Right renal pelvis (tissue), 4 donors: ENCODE measurements at places on chromosomes 3 and 15.
A peak's percentile ranks its signal among the peaks of the same experiment; 100 is the strongest.

DNA sequence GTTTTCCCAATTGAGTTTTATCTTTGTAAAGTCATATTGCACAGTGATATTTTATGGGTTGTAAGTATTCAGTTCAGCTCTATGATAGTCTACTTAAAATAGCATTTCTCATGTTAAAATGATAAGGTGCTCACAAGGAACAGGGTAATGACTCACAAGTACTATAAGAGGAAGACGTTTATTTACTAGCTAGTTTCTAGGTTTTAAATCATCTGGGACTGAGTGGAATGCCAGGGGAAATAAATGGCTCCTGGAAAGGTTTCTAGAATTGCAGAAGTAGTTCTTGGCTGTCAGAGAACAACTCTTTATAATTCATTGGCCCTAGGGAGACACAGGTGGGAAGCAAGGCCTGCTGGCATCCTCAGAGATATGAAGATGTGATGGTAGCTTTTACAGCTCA, 112.8 kb downstream of the CHDH start:
- DNase-seq: no peak

- DNase-seq: no peak
Measured at GRCh38 chr15:71997691-71998090, 120.3 kb downstream of the MYO9A start.

GRCh38 chr15:38518084-38518483, 46.5 kb downstream of the RASGRP1 start:
- no peak for DNase-seq

- no peak for DNase-seq
Measured at GRCh38 chr3:3906171-3906570, 106.9 kb downstream of the LRRN1 start.

DNA sequence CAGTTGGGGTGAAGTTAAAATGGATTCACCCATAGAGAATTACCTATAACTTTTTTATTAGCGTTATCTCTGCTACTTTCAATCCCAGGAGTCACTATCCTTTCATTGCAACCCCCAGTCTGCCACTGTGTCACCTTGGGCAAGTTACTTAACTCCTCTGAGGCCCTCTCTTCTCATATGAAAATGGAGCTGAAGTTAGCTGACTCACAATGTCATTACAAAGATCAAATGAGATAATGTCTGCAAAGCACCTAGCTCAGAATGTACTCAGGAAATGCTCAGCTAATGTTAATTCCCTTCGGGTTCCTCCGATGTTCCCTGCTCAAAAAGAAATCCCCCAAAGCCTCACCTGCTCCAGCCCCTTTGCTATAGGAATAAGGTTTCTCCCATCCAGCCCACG, 50.0 kb downstream of the TRIM42 start:
- no peak for DNase-seq

DNA sequence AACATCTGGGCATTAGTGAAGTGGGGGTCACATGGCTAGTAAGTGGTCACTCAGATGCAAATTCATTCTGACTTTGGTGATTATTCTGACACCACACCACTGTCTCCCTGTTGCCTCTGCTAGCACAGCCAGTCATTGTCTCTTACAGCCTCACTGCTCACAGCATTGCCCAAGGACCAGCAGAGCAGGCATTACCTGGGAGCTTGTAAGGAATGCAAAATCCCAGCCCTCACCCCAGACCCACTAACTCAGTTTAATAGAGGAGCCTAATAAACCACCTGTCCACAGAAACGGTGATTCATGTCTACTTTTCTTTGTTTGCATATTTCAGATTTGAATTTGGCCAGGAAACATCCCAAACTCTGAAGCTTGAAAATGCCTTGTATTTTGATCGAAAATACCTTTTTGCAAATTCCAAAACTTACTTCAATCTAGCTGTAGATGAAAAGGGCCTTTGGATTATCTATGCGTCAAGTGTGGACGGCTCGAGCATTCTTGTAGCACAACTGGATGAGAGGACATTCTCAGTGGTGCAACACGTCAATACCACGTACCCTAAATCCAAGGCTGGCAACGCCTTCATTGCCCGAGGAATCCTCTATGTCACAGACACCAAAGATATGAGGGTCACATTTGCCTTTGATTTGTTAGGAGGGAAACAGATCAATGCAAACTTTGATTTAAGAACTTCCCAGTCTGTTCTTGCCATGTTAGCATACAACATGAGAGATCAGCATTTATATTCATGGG, 62.7 kb downstream of the GLDN start:
- DNase-seq: no peak

GRCh38 chr15:65115542-65115941, 542 bp upstream of the UBAP1L start:
- DNase-seq: no peak

DNA sequence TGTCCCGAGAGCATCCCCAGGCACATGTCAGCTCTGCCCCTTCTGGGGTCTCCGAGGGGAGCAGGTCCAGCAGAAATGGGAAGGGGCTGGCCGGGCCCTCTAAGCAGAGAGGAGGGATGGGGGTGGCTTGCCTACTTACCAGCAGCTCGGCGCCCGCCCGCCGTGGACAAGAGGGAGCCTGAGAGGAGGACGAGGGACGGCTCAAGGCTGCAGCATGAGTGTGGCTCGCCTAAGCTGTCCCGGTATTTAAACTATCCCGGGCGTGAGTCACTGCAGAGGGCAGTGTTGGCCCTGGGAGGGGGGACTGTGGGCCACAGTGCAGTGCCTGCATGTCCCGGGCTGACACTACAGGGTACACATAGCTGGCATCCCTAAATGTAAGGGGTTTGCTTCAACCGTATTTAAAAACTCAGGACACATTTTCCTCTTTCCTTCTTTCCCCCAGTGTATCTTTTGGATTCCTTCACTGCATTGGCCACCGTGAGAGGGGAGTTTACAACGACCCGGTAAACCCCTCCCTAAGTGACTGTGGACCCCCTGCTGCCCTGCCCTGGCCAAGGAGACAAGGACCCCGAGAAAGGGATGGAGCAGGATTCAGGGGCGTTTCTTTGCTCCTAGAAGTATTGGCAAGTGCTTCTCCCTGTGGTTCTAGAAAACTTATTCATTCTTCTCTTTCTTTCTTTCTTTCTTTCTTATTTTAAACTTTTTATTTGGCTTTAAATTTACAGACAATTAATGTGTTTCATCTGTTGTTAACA, at the start of gene LRRC15:
TSS of gene LRRC15 (minus strand) at position 222 of the 758 bp plus-strand sequence. CDS start 8,700 bp downstream, outside the sequence.
- no peak for DNase-seq

- no peak for DNase-seq
Measured at GRCh38 chr15:64776402-64776786, 1.0 kb upstream of the RBPMS2 start.

DNA sequence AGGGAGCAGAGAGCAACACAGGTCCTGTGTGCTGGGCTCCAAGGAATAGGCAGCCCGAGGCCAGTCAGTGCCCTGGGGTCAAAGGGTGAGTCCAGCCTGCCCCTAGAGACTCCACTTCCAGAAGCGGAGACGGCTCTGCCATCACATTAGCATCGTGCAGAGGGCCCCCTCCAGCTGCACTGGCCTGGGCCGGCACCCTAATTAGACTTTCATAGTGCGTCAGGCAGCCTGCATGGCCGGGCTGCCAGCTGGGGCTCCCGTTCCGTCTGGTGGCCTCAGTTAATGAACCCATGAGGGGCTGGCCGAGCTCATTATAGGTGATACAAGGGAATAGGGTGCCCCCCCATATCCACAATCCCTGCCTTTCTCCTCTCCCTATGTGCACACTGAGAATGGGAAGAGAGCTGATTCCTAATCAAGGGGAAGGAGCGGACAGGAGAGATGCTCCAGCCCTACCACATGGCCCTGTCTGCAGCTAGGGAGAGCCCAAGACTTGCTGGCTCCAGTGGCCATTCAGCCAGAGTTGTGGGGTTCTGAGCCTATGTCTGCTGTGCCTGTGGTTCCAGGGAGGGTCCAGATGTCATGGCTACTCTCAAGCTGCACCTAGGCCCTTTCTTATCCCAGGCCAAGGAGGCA, 128.0 kb downstream of the SRGAP3 start:
- no peak for DNase-seq

GRCh38 chr3:183006396-183007002, 26.2 kb upstream of the DCUN1D1 start:
- DNase-seq: no peak

- no peak for DNase-seq
Measured at GRCh38 chr3:81789691-81790090, 28.2 kb upstream of the GBE1 start.

DNA sequence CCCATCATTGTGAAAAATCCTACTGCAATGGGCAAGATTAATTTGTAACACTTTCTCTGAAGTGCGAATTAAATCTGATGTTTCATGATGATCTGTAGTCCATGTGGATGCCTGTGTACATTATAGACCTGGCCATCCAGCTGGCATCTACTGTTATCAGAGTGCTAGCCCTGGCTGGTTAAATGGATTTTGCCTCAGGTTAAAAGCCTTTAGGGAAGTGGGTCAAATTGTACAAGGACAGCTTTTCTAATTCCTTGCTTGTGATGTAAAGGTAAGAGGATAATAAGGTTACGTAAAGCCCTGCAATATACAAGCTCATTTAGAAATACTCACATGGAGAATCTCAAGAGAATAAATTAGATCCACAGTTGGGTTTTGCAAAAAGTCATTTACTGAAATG, 138.2 kb downstream of the EPHA3 start:
- no peak for DNase-seq

DNA sequence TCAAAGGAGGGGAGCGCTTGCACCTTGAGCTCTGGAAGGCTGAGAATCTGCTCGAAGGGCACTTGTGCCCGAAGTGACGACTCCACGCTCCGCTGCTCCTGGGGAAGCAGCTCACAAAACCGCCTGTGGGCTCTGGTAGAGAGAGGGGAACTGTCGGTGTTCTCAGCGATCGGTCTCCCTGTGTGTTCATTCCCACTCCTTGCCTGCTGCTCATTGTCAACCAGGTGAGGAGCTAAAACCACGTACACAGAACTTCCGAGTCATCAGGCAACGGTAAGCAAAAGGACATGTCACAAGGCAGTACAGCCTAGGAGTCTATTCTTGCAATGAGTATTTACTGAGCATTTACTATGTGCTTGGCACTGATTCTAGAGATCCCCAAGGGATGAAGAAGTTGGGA, 1.5 kb downstream of the CIB1 start:
- no peak for DNase-seq

GRCh38 chr3:56173601-56174000, 294.7 kb downstream of the ERC2 start:
- no peak for DNase-seq

- peak; percentile 57 for DNase-seq
Measured at GRCh38 chr3:58332575-58333188, at the start of gene PXK. TSS of gene PXK (plus strand) at chr3:58332892. CDS start at chr3:58332989, 97 bp downstream.

DNA sequence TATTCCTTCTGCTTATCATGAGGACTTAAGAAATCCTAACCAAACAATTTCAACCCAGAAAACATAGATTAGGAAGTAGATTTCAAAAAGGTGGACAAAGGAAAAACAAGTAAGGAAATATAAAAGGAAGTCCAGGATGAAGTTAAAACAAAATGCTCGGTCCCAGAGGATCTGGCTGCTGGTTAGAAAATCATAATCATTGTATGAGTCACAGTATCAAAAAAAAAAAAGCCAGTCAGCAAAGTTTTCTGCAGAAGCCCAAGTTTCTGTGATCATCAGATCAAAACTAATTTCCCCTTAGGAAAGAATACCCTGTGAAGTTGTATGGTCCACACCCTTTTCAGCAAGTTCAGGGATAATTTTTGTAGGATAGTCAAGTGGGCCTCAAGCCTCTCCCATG, 43.0 kb upstream of the LRTM1 start:
- no peak for DNase-seq

GRCh38 chr3:197397838-197398237, 99.4 kb upstream of the DLG1 start:
- DNase-seq: no peak

DNA sequence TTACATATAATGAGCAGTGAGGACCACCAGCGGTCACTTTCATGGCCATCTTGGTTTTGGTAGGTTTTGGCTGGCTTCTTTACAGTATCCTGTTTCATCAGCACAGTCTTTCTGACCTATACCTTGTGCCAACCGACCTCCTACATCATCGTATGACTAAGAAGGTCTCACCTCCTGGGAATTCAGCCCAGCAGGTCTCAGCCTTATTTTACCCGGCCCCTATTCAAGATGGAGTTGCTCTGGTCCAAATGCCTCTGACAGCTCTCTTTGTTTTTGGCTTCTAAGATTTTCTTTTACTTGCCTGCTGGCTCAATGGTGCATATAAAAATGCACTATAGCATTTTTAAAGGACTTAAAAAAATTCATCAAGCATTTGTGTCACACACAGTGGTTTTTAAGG, 3.2 kb upstream of the MME start:
- DNase-seq: no peak

DNA sequence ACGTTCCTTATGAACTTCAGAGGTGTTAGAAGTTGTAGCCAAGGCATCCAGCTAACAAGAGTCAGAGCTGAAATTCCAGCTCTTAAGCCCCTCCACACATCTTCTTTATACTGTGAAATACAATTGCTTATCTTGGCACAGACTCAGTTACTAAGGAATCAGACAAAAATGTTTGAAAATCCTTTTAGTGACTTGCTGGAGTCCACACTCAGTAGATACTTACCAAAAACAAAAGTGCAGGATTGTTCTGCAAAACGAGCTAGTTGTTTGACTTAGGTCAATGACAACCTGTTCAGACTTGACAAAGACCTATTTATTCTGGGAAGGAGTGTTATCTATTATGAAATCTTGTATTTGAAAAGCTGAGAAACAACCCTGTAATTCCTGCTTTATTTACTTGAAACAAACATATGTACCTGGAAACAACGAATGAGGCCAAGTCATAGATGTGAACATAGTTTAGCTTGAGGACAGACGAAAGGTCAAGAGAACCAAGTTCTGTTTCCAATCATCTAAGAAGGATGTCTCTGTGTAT, 38.5 kb downstream of the B3GNT5 start:
- DNase-seq: no peak

DNA sequence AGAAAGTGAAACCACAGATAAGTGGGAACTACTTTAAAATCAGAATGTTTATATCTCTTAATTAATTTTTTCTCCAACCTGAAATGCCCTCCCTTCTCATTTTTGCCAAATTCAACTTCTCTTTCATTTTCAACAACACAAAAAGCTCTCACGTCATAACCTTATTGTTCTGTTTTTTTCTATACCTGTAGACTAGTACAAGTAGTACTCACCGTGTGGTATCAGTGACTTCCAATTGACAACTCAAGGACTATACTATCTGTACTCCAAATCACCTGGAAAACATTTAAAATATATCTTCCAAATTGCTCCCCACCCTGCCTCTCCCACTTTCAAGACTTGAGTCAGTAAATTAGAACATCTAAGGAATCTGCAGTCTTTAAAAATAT, 72.8 kb upstream of the ZNF280D start:
- DNase-seq: no peak

DNA sequence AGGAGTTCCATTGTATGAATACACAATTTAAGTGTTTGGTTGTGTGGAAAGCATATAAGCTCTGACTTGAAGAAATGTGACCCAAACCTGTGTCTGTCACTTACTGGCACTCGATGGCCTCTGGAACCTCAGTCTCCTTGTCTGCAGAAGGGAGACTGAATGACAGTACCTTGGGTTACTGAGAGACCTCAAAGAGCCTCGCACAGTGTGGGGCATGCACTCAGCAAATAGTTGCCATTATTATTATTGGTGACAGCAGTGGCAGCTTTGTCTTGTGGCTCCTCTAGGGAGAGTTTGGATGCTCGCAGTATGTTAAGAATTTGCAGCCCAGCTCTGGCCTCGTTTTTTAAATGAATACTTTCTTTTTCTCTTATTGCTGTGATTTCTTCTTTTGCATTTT, 43.4 kb downstream of the EEFSEC start:
- DNase-seq: no peak

- no peak for DNase-seq
Measured at GRCh38 chr15:96338766-96339618, 8.5 kb downstream of the NR2F2 start.

GRCh38 chr3:160154033-160154432, 71.2 kb upstream of the C3orf80 start:
- no peak for DNase-seq

- no peak for DNase-seq
Measured at GRCh38 chr3:30644615-30645014, 38.2 kb downstream of the TGFBR2 start.
